M059J (cell line): ENCODE measurements at places on chromosomes 16 and 17.

- no peak for DNase-seq
Measured at GRCh38 chr17:21288571-21289017, 4.1 kb downstream of the MAP2K3 start.

- no peak for DNase-seq
Measured at GRCh38 chr17:39607057-39607850, 466 bp downstream of the NEUROD2 start.

DNA sequence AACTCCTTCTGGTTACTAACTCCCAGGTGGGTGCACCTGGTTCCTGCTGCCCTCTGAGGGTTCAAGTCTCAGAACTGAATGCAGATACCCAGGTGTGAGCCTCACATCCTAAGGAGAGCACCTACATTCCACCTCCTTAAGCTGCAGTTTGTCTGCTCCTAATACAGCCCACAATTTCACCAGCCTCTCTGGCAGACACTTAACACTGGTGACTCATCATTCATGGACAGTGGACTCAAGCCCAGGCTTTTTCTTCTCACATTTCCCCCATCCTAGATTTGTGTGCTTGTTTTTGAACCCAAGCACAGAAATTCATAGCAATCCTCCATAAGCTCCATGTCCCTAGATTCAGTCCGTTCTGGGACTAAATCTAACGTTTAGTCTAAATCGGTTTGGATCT lies 7.0 kb upstream of the MAF start:
- DNase-seq: peak; percentile 36

- DNase-seq: peak; percentile 92
Measured at GRCh38 chr17:8420041-8420934, 15.4 kb upstream of the NDEL1 start.

GRCh38 chr16:89003831-89004208 lies 26.8 kb upstream of the CBFA2T3 start:
- no peak for DNase-seq

- peak; percentile 97 for DNase-seq
Measured at GRCh38 chr16:31052114-31052513, 18.8 kb downstream of the STX4 start.
